Gastrocnemius medialis (tissue), 4 donors: ENCODE measurements at places on chromosomes 2 and 18. TPM values are rescaled to one million over a fixed set of nuclear protein-coding genes. Genes with fewer than 3 reads are reported as not detected.

The PTH2R gene
- not detected for total RNA-seq

The FNDC4 gene
- total RNA-seq: 6.4 TPM

The UGT1A10 gene
- not detected for total RNA-seq

The TANC1 gene
- total RNA-seq: 5.1 TPM

The CPO gene
- 1.1 TPM for total RNA-seq

The DYNAP gene
- not detected for total RNA-seq

The GKN2 gene
- not detected for total RNA-seq

The ZNF396 gene
- total RNA-seq: 0.29 TPM

The FOXI3 gene
- total RNA-seq: not detected

The UGT1A6 gene
- total RNA-seq: not detected
